A549 treated with Mapracorat at 1 μM for 4 hours (cell line): ENCODE measurements at places on chromosomes 4 and X. TPM values are rescaled to one million over a fixed set of nuclear protein-coding genes. Genes with fewer than 3 reads are reported as not detected.

ASB12 gene
- 0.12 TPM in 1 of 5 replicates, not detected in the others for total RNA-seq

MAGEA2B gene
- total RNA-seq = 0.19 TPM in 1 of 5 replicates, not detected in the others

DRD5 gene
- total RNA-seq = not detected in 5 replicates

UGT8 gene
- 0.07 to 0.15 TPM (median 0.13 TPM) in 5 replicates for total RNA-seq

CASP3 gene
- 20.3 to 22.7 TPM (median 21.7 TPM) in 5 replicates for total RNA-seq

SPANXC gene
- 1.3 TPM in 1 of 5 replicates, not detected in the others for total RNA-seq

TCP11X2 gene
- not detected in 5 replicates for total RNA-seq

MAGEA1 gene
- 0.09 to 0.13 TPM (median 0.12 TPM) in 4 of 5 replicates, not detected in the other for total RNA-seq

PAK3 gene
- total RNA-seq = not detected in 5 replicates

PPEF2 gene
- total RNA-seq = not detected in 5 replicates

F8A1 gene
- total RNA-seq = 60.9 to 97.0 TPM (median 93.1 TPM) in 5 replicates

SLC25A53 gene
- 3.8 to 4.9 TPM (median 4.4 TPM) in 5 replicates for total RNA-seq

KLB gene
- 0.08 to 0.16 TPM (median 0.13 TPM) in 5 replicates for total RNA-seq

WNK3 gene
- total RNA-seq = 0.01 to 0.09 TPM (median 0.05 TPM) in 5 replicates

NSUN7 gene
- 0.17 to 0.62 TPM (median 0.41 TPM) in 5 replicates for total RNA-seq

ITIH6 gene
- total RNA-seq = 0.04 TPM in 1 of 5 replicates, not detected in the others

TRIML2 gene
- 41.2 to 57.0 TPM (median 45.2 TPM) in 5 replicates for total RNA-seq

CNKSR2 gene
- 1.8 to 3.0 TPM (median 2.3 TPM) in 5 replicates for total RNA-seq

ARHGAP24 gene
- 3.7 to 4.1 TPM (median 3.7 TPM) in 5 replicates for total RNA-seq

RBMX gene
- 215 to 278 TPM (median 221 TPM) in 5 replicates for total RNA-seq

DIPK2B gene
- total RNA-seq = not detected in 5 replicates

OR13H1 gene
- total RNA-seq = not detected in 5 replicates
